ENCODE measurements at places on chromosomes 4 and X. TPM values are rescaled to one million over a fixed set of nuclear protein-coding genes. Genes with fewer than 3 reads are reported as not detected.

PDZD4 gene
- total RNA-seq = 12.6 TPM

MAGEA8 gene
- total RNA-seq = not detected

DNA sequence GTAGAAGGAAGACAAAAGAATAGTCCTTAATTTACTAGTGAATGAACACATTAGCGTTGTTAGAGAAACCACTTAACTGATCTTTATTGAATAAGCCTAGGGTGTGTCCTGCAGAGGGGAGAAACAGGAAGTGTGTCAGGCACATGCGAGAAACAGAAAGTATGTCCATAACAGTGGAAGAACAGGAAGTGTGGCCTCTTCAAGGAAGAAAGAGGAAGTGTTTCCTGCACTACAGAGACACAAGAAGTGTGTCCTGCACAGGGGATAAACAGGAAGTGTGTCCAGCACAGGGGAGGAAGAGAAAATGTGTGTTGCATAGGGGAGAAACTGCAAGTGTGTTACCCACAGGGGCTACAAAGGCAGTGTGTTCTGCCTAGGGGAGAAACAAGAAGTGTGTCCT is 539.6 kb upstream of the PRKX start:
- H3K27me3 ChIP-seq = no peaks in the 10 kb centered on the region
- H3K27ac ChIP-seq = no peak overlapping the region
- no peaks in the 10 kb centered on the region for H3K4me1 ChIP-seq

DNA sequence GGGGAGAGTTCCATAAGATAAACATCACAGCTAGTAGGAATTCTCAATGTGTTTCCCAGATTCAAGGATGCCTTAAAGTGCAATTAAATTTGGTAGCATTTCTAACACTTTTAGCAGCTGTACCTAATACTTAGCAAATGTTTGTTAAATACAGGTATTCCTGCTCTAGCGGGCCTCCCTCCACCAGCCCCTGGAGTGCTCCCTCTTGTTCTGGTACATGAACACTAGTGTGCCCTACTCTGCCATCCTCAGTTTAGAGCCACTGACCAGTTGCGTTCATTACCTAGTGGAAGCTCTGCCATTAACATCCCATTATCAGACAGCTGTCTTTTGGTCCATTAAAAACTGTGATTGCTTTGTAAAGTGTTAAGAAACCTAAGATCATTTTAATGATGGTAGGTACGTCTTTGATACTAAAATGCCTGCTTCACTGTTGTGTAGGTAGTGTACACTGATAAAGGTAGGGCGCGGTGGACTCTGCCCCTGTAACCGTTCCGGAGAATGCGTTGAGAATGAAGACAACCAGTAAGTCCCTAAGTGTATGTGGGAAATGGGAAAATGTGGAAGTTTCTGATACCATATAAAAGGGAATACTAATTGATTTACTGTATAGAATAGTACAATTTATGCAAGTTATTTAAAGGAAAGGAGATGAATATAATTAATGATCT is 21.7 kb downstream of the KIAA0232 start:
- no peak for DNase-seq
- no peak overlapping the region for H3K27ac ChIP-seq
- no peak overlapping the region for H3K4me3 ChIP-seq
- H3K36me3 ChIP-seq = no peaks in the 10 kb centered on the region
- peaks cover 8% of the 10 kb centered on the region for H3K4me1 ChIP-seq

GRCh38 chr4:165378745-165379677 is at the start of gene CPE:
Gene CPE, plus strand, starts transcription at chr4:165379008. Its CDS starts 214 bp downstream, at chr4:165379222.
- H3K27ac ChIP-seq = peak within 1 kb of the TSS; percentile 75
- H3K4me3 ChIP-seq = peak within 1 kb of the TSS; percentile 44
- no peaks in the 10 kb centered on the region for H3K4me1 ChIP-seq
- H3K27me3 ChIP-seq = no peaks in the 10 kb centered on the region
- DNase-seq = peak; percentile 77
- no peaks in the 10 kb centered on the region for H3K36me3 ChIP-seq

All from uterus (tissue), 4 donors.